ENCODE measurements at places on chromosomes 3 and 15. TPM values are rescaled to one million over a fixed set of nuclear protein-coding genes. Genes with fewer than 3 reads are reported as not detected.

GRCh38 chr3:96183871-96184270 lies 630.5 kb upstream of the EPHA6 start:
- DNase-seq = no peak
- no peaks in the 10 kb centered on the region for H3K4me1 ChIP-seq
- no peak overlapping the region for H3K4me3 ChIP-seq
- no peaks in the 10 kb centered on the region for H3K27me3 ChIP-seq
- H3K36me3 ChIP-seq = no peaks in the 10 kb centered on the region

DNA sequence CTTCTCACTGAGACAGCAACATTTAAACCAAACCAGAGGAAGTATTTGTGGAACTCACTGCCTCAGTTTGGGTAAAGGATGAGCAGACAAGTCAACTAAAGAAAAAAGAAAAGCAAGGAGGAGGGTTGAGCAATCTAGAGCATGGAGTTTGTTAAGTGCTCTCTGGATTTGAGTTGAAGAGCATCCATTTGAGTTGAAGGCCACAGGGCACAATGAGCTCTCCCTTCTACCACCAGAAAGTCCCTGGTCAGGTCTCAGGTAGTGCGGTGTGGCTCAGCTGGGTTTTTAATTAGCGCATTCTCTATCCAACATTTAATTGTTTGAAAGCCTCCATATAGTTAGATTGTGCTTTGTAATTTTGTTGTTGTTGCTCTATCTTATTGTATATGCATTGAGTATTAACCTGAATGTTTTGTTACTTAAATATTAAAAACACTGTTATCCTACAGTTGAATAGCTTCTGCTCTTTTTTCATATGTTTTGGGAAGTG lies 23.3 kb downstream of the CLDN18 start:
- no peaks in the 10 kb centered on the region for H3K36me3 ChIP-seq
- no peak overlapping the region for H3K4me3 ChIP-seq
- H3K27ac ChIP-seq = no peak overlapping the region
- H3K4me1 ChIP-seq = no peaks in the 10 kb centered on the region

The ECE2 gene
- total RNA-seq = not detected

DNA sequence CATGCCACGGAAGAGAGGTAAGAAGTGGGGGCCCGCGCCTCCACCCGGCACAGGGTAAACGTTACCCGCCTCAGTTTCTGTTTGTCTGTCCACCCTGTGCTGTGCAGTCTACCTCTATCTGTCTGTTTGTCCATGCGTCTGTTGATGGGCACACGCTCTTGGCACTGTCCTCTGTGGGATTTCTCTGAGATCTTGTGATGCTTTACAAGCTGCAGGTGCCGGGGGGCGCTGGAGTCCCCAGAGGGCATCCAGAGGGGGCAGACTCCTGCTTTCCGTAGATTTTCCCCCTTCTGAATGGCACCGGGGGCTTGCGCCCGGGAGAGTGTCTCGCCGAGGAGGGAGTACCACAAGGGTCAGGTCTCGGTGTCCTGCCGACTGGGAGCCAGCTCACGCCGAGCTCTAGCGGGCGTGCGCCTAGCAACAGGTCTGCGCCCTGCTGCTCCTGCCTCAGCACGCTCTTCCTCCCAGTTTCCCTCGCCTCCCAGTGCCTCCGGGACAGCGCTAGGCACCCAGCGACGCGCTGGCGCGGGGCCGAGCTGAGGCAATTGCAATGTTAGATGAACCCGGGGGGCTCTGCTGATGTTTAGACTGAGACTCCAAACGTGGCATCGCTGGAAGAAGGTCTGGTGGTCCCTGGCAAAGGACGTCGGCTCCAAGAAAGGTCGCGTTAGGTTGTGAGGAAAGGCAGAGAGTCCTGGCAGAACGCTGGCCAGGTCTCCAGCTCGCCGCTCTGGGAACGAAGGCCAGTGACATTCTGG lies 667 bp downstream of the CEMIP start:
- H3K36me3 ChIP-seq = no peaks in the 10 kb centered on the region
- H3K27ac ChIP-seq = no peak overlapping the region
- peak overlapping the region; percentile 31 for H3K4me3 ChIP-seq
- H3K4me1 ChIP-seq = peaks cover 14% of the 10 kb centered on the region
- H3K27me3 ChIP-seq = peaks cover 58% of the 10 kb centered on the region
- no peak for DNase-seq

GRCh38 chr3:169624533-169624972 lies 39.0 kb downstream of the MECOM start:
- no peak overlapping the region for H3K4me3 ChIP-seq
- H3K27ac ChIP-seq = no peak overlapping the region
- H3K4me1 ChIP-seq = no peaks in the 10 kb centered on the region
- H3K27me3 ChIP-seq = peaks cover 15% of the 10 kb centered on the region
- H3K36me3 ChIP-seq = no peaks in the 10 kb centered on the region

GRCh38 chr3:188594139-188594538 lies 440.2 kb downstream of the LPP start:
- H3K27ac ChIP-seq = no peak overlapping the region
- no peaks in the 10 kb centered on the region for H3K27me3 ChIP-seq
- H3K4me3 ChIP-seq = no peak overlapping the region
- no peak for DNase-seq
- H3K36me3 ChIP-seq = no peaks in the 10 kb centered on the region

The CYP8B1 gene
- total RNA-seq = not detected

GRCh38 chr3:177322881-177323280 lies 125.6 kb upstream of the TBL1XR1 start:
- H3K4me1 ChIP-seq = peaks cover 27% of the 10 kb centered on the region
- H3K27ac ChIP-seq = no peak overlapping the region
- H3K36me3 ChIP-seq = peaks cover under 1% of the 10 kb centered on the region

The RBMS3 gene
- total RNA-seq = 0.11 TPM

- no peaks in the 10 kb centered on the region for H3K36me3 ChIP-seq
- no peak for DNase-seq
- no peaks in the 10 kb centered on the region for H3K4me1 ChIP-seq
- no peak overlapping the region for H3K4me3 ChIP-seq
- no peak overlapping the region for H3K27ac ChIP-seq
These were observed 457.0 kb upstream of the ALCAM start for GRCh38 chr3:104909721-104910120.

The OR5K2 gene
- total RNA-seq = not detected

The COMMD2 gene
- 35.1 TPM for total RNA-seq

- H3K4me3 ChIP-seq = no peak overlapping the region
- H3K4me1 ChIP-seq = no peaks in the 10 kb centered on the region
These were observed 226.6 kb upstream of the ROBO1 start for GRCh38 chr3:79994397-79994796.

The PDZRN3 gene
- total RNA-seq = not detected

The MYRIP gene
- not detected for total RNA-seq

The SATB1 gene
- total RNA-seq = 273 TPM

The FBXW12 gene
- total RNA-seq = not detected

The RABL3 gene
- 24.4 TPM for total RNA-seq

DNA sequence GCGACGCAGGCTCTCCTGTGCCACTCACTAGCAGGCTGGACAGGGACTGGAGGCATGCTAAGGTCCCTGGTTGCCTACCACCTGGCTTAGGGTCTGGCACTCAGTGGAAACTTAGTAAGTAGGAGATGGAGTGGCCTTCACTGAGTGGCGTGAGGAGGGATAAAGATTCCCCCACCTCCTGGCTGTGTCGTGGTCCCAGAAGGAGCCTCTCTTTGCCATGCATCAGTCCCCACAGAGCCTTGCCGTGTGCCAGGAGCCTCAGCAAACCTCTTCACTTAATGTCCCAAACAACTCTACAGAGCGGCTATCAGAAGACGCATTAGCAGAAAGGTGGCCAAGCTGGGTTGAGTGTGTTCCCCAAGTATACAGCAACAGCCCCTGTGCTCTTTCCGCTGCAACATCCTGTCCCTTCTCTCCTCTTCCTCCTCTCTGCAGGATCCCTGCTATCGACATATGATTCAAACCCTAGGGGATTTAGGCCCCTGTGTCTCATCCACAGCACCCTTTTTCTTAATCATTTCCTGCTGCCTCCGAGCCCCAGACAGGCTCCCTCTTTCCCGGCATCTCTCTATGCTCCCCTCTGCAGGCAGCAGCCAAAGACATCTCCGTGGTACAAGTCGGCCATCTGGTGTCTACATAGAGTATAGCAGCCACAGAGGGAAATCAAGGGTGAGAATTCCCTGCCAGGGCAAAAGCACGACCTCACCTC lies 66.7 kb downstream of the SLC6A1 start:
- H3K36me3 ChIP-seq = no peaks in the 10 kb centered on the region
- peaks cover 3% of the 10 kb centered on the region for H3K27me3 ChIP-seq
- H3K4me1 ChIP-seq = no peaks in the 10 kb centered on the region
- H3K4me3 ChIP-seq = no peak overlapping the region
- peak; percentile 56 for DNase-seq

GRCh38 chr15:63040954-63041353 lies 1.6 kb upstream of the TPM1 start:
- no peak overlapping the region for H3K4me3 ChIP-seq
- H3K27ac ChIP-seq = no peak overlapping the region
- H3K36me3 ChIP-seq = no peaks in the 10 kb centered on the region
- peaks cover 6% of the 10 kb centered on the region for H3K4me1 ChIP-seq
- no peak for DNase-seq
- H3K27me3 ChIP-seq = peaks cover 72% of the 10 kb centered on the region

The GPR62 gene
- not detected for total RNA-seq

GRCh38 chr3:143693506-143693905 lies 154.8 kb downstream of the SLC9A9 start:
- H3K4me3 ChIP-seq = no peak overlapping the region
- no peaks in the 10 kb centered on the region for H3K36me3 ChIP-seq
- no peaks in the 10 kb centered on the region for H3K4me1 ChIP-seq
- no peak for DNase-seq

- H3K27ac ChIP-seq = no peak overlapping the region
- H3K27me3 ChIP-seq = peaks cover 33% of the 10 kb centered on the region
- no peaks in the 10 kb centered on the region for H3K36me3 ChIP-seq
- peak overlapping the region; percentile 76 for H3K4me3 ChIP-seq
- peak; percentile 23 for DNase-seq
These were observed 837 bp downstream of the LRRN1 start for GRCh38 chr3:3800080-3800455.

- H3K4me3 ChIP-seq = no peak overlapping the region
- DNase-seq = no peak
- H3K36me3 ChIP-seq = no peaks in the 10 kb centered on the region
These were observed 3.2 kb downstream of the HDAC11 start for GRCh38 chr3:13483286-13483685.

The OPA1 gene
- 61.3 TPM for total RNA-seq

The RTP1 gene
- not detected for total RNA-seq

- no peaks in the 10 kb centered on the region for H3K4me1 ChIP-seq
- H3K4me3 ChIP-seq = no peak overlapping the region
- no peaks in the 10 kb centered on the region for H3K36me3 ChIP-seq
- no peak overlapping the region for H3K27ac ChIP-seq
- no peaks in the 10 kb centered on the region for H3K27me3 ChIP-seq
These were observed 31.0 kb upstream of the CAV3 start for GRCh38 chr3:8702560-8702959.

DNA sequence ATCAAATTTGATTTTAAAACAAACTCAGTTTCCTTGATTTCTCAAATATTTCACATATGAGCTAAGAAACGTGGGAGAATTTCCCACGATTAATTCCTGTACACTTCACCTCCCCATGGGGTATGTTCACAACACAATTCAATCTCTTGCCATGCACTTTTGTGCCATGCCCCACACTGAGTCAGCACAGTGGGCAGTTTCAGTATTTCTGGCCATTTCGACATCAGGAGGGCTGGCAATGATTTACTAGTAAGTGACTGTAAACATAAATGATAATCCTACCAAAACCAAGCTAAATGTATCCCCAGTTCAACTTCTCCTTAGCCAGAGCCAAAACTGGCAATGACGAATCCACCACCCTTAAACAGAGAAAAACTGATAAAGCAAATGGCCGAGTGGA lies 293.6 kb downstream of the FGF12 start:
- H3K4me1 ChIP-seq = no peaks in the 10 kb centered on the region
- no peaks in the 10 kb centered on the region for H3K27me3 ChIP-seq
- H3K4me3 ChIP-seq = no peak overlapping the region
- DNase-seq = no peak
- H3K27ac ChIP-seq = no peak overlapping the region
- no peaks in the 10 kb centered on the region for H3K36me3 ChIP-seq

The FETUB gene
- total RNA-seq = not detected

DNA sequence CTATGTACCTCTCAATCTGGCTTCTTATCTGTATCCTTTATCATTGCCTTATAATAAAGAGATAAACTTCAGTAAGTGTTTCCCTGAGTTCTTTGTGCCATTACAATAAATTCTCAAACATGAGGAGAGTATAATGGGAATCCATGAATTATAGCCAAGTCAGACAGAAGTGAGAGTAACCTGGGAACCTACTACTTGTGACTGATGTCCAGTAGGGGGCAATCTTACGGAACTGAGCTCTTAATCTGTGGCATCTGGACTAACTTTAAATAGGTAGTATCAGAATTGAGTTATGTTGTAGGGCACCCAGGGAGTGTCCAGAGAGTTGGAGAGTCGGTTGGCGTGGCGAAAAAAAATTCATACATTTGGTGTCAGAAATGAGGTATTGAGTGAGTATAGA lies 542.6 kb downstream of the ZBBX start:
- no peaks in the 10 kb centered on the region for H3K27me3 ChIP-seq
- H3K4me3 ChIP-seq = no peak overlapping the region
- no peaks in the 10 kb centered on the region for H3K4me1 ChIP-seq
- H3K36me3 ChIP-seq = no peaks in the 10 kb centered on the region
- no peak for DNase-seq

The CCDC39 gene
- not detected for total RNA-seq

The SLC28A2 gene
- total RNA-seq = not detected

DNA sequence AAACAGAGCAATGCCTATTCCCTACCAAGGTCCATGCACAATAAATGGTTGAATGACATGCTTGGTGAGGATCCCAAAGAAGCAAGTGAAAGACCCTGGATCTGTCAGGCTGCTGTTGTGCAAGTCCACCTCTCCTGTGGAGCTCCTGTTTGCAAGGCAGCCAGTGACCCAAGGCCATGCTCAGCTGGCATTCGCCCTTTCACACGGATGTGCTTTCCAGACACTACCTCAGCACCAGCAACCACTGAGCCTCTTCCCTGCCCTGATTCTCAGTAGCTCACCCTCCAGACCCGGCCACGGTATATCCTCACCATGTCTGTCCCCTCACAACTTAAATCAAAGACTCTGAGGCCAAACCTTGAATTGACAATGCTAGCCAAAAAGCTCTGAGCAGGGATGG lies 23.3 kb downstream of the WWTR1 start:
- no peak overlapping the region for H3K4me3 ChIP-seq

DNA sequence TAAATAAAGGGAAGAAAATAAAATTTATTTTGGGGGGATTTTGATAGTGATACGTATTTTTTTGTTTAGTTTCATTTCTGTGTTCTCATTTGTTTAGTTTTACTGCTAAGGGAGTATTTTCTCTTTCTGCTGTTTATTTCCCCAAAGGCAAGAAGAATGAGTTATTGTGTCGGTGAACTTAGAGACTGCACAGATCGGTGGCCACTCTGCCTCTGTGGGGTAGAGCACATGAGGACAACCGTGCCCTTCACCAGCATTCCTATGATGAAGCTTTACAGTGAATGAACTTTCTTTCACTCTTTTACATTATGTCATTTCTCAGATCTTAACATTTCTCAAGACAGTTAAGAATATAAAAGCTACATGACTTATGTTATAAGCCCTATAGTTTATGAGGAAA lies 214.4 kb downstream of the OCA2 start:
- no peak overlapping the region for H3K4me3 ChIP-seq
- no peaks in the 10 kb centered on the region for H3K4me1 ChIP-seq
- no peak overlapping the region for H3K27ac ChIP-seq
- DNase-seq = no peak
- no peaks in the 10 kb centered on the region for H3K36me3 ChIP-seq
- no peaks in the 10 kb centered on the region for H3K27me3 ChIP-seq

GRCh38 chr15:51403072-51403878 lies 61.8 kb downstream of the GLDN start:
- no peak for DNase-seq
- H3K27me3 ChIP-seq = peaks cover 20% of the 10 kb centered on the region
- no peak overlapping the region for H3K4me3 ChIP-seq
- no peaks in the 10 kb centered on the region for H3K36me3 ChIP-seq

- H3K27me3 ChIP-seq = peaks cover 17% of the 10 kb centered on the region
- DNase-seq = peak; percentile 33
- H3K36me3 ChIP-seq = no peaks in the 10 kb centered on the region
- H3K4me3 ChIP-seq = no peak overlapping the region
These were observed 112.3 kb downstream of the WDR76 start for GRCh38 chr15:43939070-43939469.

The LDHAL6B gene
- not detected for total RNA-seq

Measured in activated CD8-positive, alpha-beta T cell treated with anti-CD3 and anti-CD28 coated beads, Interleukin-2, amount 10 ng/mL, durations not matched to agents 7 days and 5 days (primary cell).